ENCODE measurements at places on chromosomes 13 and 19.
A peak's percentile ranks its signal among the peaks of the same experiment; 100 is the strongest.

DNA sequence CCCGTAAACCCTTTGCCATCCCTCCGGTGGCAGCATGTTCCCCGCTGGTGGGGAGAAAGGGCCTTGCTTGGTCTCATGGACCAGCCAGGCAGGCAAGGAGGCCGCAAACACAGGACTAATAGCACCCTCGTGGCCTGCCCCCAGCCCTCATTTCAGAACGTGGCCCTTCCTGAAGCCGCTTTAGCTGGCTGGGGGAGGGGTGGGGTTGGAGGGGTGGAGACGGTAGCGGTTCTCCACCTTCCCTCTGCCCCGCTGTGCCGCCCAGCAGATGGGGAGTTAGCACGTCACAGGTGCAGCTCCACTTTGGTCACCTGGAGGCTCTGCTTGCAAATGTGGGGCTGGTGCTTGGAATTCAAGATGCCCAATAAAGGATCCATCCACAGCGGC lies 59.3 kb upstream of the URI1 start:
- no peak for DNase-seq

GRCh38 chr13:44174769-44175425 lies 198.7 kb upstream of the SERP2 start:
- DNase-seq, result peak; percentile 12

DNA sequence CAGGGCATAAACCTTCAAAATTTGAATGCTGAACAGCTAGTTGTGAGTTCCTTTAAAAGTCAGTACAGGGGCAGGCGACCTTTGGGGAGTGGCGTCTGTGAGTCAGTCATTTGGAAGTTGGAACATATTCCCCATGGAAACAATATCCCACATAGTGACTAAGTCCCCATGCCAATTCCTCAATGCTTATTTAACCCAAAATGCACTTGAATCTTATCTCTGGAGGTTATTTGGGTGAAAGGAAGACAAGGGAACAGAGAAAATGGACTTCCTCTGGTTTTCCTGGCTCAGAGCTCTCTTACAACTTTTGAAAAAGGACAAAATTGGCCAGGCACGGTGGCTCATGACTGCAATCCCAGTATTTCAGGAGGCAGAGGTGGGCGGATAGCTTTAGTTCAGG lies 479.2 kb upstream of the NBEA start:
- DNase-seq, result no peak

- no peak for DNase-seq
Observed at GRCh38 chr19:6279620-6279930, 200 bp downstream of the MLLT1 start.

DNA sequence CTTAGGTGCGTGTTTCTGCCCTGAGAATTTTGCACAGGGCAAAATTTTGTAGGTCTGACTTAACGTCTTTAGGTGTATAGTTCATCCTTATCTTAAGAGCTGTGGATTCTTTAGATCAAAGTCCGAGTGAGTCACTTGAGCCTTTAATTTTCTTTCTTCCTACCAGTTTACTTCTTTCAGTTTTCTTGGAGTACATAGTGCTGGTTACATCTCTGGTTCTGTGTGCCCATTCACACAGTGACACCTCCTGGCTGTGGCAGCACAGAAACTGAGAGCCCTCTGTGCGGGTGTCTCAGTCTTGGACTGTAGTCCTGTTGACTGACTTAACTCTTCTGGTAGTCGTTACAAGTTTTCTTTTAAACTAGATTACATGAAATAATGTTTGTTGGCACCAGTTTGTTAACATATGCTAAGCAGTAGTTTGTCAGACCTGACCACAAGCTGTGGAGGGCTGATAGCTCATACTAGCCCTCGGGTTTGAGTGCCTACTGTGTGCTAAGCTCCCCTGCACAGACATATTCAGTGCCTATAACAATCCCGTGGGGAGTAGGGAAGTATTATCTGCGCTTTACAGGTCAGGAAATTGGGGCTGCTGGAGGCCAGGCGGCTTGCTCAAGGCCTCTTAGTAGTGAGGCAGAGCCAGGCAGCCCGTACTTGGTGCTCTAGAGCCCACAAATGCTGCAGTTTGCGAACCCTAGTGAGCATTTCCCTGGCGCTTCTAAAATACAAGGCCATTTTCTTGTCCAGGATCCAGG lies 1.6 kb downstream of the GATAD2A start:
- DNase-seq, result peak; percentile 16

DNA sequence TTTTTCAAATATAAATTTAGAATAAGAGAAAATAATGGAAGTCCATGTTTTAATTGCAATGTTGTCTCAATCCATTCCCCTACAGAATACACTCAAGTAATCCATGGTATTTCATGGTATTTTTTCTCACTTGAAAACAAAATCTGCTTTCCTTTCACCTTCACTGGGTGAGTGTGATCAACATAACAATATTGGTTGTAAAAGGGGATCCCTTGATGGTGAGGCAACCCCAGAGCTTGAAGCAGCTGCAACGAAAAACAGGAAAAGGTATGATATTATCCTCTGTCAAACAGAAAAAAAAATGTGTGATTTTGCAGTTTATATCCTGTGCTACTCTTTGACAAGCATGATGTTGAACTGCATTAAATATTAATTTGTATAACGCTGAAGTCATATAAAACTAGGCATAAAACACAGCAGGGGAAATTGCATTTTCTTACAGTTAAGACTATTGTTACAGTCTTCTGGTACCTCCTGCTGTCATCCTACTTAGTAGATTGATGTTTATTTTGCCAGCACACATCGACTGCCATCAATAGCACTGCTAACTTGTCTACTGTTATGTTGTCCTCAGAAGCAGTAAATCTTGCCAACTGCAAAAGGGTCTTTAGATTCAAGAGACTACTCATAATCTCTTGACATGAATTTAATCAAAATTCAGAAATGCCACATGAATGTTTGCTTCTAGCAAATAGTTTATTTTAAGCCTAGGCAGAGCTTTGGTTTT lies 373.1 kb upstream of the MIR17HG start:
- DNase-seq, result no peak

DNA sequence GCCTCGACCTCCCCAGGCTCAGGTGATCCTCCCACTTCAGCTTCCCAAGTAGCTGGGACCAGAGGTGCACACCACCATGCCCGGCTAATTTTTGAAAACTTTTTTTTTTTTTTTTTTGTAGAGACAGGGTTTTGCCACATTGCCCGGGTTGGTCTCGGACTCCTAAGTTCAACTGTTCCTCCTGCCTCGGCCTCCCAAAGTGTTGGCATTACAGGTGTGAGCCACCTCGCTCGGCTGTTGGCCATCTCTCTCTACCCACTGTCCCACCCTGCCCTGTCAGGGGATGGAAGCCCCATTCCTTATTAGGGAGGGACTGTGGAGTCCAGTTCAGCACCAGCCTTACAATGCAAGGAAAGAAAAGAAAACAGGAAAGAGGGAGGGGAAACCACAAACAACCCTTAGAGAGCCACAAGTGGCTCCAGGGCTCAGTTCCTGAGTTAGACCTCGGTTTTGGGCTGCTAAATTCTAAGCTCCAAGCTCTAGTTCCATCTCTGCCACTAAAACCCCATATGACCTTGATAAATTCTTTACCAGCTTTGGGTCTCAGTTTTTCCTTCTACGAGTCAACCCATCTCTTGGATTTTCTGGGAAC lies 31.7 kb downstream of the ACTL9 start:
- peak; percentile 0 for DNase-seq

DNA sequence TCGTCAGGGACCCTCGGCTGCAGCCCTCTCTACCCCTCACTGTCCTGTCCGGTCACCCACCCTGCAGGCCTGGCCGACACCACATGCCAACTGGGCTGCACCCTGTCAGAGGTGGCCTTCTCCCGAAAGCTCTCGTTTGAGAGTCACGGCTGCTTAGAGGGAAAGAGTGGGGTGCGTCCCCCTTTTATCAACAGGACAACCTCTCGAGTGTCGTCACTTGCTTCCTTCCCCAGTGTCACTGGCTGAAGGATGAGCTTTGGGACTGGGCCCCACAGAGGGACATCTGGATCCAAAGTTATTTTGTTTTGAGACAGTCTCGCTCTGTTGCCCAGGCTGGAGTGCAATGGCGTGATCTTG lies 28.5 kb downstream of the MAP2K2 start:
- DNase-seq, result no peak

DNA sequence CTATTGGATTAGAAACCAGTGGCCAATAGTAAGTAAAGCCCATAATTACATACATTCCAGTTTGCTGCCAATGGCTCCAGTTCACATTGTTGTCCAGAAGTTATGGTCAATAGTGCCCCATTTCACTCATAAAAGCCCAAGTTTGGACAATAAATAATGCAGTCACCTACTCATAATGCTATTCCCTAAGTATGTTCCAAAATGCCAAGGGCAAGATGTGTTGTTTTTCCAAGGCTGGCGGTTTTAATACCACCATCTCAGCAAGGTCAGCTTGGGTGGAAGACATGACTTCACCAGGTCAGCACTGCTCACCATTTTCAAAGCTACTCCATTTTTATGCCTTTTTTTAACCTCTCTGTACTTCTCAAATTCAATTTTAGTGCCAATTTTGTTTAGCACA lies 32.7 kb downstream of the KCTD12 start:
- no peak for DNase-seq

DNA sequence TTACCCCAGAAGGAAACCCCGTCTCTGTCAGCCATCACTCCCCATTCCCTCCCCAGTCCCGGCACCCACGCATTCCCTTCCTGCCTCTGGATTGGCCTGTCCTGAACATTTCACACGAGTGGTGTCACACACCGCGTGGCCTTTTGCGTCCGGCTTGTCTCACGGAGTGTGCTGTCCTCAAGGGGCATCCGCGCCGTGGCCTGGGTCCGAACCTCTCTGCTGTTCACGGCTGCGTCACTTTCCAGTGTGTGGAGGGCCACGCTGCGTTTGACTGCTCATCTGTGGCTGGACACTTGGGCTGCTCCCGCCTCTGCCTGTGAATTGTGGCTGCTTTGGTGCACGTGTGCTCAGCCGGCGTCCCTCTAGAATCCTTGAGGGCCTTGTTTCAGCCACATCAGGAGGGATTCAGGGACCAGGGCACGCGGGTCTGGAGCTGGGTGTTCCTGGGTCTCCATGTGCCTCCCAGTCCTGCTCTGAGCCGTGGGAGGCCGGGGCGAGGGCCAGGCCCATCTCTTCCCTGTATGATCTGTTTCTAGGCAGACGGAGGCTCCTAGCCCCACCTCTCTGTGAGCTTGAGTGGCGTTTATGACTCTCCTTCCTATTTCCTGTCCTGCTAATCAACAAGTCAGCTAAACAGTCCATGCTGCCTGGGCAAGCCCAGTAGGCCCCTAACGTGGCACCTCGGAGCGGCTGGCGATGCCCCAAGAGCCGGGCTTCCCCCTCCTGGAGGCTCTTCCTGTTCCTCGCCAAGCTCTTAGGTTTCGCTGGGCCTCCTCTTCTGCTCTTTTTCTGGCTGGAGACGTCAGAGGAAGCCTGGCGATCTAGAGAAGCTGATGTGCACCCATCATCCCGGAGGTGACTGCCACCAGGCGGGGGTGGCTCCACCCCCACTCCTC lies 8.1 kb downstream of the STK11 start:
- peak; percentile 69 for DNase-seq

- no peak for DNase-seq
Observed at GRCh38 chr19:17719730-17720400, 585 bp downstream of the MAP1S start.

DNA sequence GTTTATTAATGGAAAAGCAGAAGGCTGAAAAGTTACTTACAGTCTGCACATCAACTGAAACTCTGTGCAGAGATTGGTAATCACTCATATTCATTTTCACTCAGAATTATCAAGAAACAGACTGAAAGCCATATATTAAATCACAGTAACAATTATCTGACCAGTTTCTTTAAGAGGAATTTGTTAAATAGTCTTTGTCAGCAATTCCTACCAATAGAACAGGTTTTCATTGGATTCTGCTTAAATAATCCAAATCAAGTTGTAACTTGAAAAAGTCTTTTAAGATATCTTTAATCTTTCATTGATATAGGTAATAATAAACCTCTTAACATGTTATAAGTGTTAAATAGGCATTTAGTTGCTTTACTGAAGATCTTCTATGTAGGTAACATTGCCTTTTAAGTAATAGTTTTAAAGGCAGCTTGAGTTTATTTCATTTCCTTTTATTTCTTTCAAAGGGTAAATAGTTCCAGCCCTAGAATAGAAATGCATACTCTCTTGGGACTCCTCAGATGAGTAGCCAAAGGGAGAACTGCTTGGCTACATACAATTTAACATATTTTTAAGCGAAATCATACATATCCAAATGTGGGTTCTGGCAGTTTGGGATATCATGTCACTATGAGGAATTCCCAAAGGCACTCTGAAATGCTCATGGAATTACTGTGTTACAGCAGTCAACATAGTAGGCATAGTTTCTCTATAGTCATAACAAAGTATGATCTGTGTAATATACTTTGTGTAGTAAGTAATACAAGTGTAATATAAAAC lies 326.0 kb upstream of the SPRY2 start:
- DNase-seq, result no peak

DNA sequence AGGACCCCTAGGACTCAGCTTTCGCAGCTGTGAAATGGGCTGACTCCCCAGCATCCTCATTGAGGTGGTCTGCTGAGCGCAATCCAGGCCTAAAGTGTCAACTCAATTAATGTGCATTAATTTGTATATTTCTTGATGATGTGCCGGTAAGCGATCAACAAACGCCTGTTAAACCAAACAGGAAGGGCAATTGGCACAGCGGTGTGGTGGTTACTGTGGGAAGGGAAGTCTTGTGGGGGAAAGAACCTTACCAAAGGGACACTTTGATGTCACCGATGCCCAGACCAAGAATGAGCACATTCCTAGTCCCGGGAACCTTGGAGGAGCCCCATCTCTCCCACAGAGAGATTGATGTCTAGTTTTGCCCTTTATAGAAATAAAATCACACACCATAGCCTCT lies 1.6 kb downstream of the JAK3 start:
- no peak for DNase-seq

DNA sequence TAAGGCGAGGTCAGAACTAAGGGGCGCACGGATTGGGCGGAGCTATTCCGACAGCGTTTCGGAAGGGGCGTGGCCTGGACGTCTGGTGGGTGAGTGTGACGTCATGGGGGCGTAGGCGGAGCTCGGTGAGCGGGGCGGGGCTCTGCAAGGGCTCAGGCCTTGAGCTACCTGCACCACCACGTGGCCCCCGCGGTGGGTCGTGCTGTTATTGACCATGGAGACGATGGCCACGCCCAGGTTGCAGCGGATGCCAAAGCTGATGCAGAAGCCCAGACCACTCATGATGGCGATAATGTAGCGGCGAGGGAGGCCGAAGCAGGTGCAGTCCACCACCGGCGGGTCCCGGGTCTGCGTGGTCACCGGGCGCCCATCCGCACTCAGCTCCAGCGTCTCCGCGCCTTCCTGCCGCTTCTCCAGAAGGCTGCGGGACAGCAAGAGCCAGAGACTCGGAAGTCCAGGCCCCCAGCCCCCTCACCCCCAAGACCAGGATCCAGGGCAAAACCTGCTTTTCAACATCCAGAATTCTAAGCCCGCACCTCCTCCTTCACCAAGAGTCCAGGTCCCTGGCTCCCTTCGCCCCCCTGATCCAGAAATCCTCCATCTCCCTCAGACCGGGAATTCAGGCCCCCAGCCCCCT lies 4.8 kb downstream of the SLC17A7 start:
- DNase-seq, result no peak

GRCh38 chr19:55031178-55031577 lies 6.9 kb downstream of the GP6 start:
- DNase-seq, result no peak

GRCh38 chr13:50322006-50322405 lies 306.8 kb downstream of the KCNRG start:
- DNase-seq, result peak; percentile 55

- DNase-seq, result no peak
Observed at GRCh38 chr19:351976-352625, 7.5 kb upstream of the MIER2 start.

GRCh38 chr19:51571599-51571998 lies 516 bp downstream of the ZNF175 start:
- no peak for DNase-seq

GRCh38 chr13:26811581-26811980 lies 51.0 kb upstream of the GPR12 start:
- no peak for DNase-seq

Measured in GF-D8 (cell line).